ENCODE measurements at places on chromosomes 2 and 18. TPM values are rescaled to one million over a fixed set of nuclear protein-coding genes. Genes with fewer than 3 reads are reported as not detected.

The C2orf15 gene
- total RNA-seq, result 0.46 TPM

The KIAA2012 gene
- total RNA-seq, result not detected

The RUFY4 gene
- 0.09 TPM for total RNA-seq

The ENOSF1 gene
- 21.1 TPM for total RNA-seq

The CD28 gene
- not detected for total RNA-seq

The KCTD1 gene
- total RNA-seq, result 40.0 TPM

The CNDP2 gene
- 84.9 TPM for total RNA-seq

The ADGRF3 gene
- total RNA-seq, result 0.29 TPM

The DYNAP gene
- total RNA-seq, result not detected

The TTN gene
- 0.01 TPM for total RNA-seq

The NAT8 gene
- not detected for total RNA-seq

The OR6B2 gene
- total RNA-seq, result not detected

The CDK5R2 gene
- total RNA-seq, result 6.5 TPM

The APLF gene
- total RNA-seq, result 0.66 TPM

The SULT1C2 gene
- total RNA-seq, result 0.36 TPM

The CNRIP1 gene
- total RNA-seq, result 1.8 TPM

The SP140 gene
- total RNA-seq, result 0.16 TPM

The SEH1L gene
- 26.1 TPM for total RNA-seq

The PPIG gene
- 54.8 TPM for total RNA-seq

The PRKD3 gene
- total RNA-seq, result 17.6 TPM

The CDCA7 gene
- 44.6 TPM for total RNA-seq

The CELF4 gene
- total RNA-seq, result not detected

The LAMA1 gene
- total RNA-seq, result 0.07 TPM

The TMEM178A gene
- total RNA-seq, result 0.08 TPM

The ZEB2 gene
- 8.3 TPM for total RNA-seq

The POTEC gene
- total RNA-seq, result not detected

The GREB1 gene
- 2.6 TPM for total RNA-seq

The CYS1 gene
- total RNA-seq, result 1.5 TPM

The ERLEC1 gene
- 60.2 TPM for total RNA-seq

The IL1RL1 gene
- 1.0 TPM for total RNA-seq

The SIX3 gene
- 2.9 TPM for total RNA-seq

The CTNNA2 gene
- total RNA-seq, result 0.16 TPM

The HK2 gene
- 0.95 TPM for total RNA-seq

The TRPM8 gene
- 0.37 TPM for total RNA-seq

The DNAJC5G gene
- not detected for total RNA-seq

The CPO gene
- total RNA-seq, result not detected

The MDH1B gene
- 1.6 TPM for total RNA-seq

The ARHGAP28 gene
- total RNA-seq, result not detected

The MEP1B gene
- total RNA-seq, result 0.10 TPM

The LYPD1 gene
- 14.6 TPM for total RNA-seq

The GNAL gene
- total RNA-seq, result 5.8 TPM

The ATP6V1B1 gene
- 3.6 TPM for total RNA-seq

The GALM gene
- 22.0 TPM for total RNA-seq

The PSMA8 gene
- total RNA-seq, result not detected

The CDK15 gene
- not detected for total RNA-seq

The SKOR2 gene
- total RNA-seq, result not detected

The ST6GAL2 gene
- 13.8 TPM for total RNA-seq

The SERPINB11 gene
- total RNA-seq, result not detected

Measured in A549 treated with Hydrocortisone at 1 μM for 4 hours (cell line).